ENCODE measurements at places on chromosomes 1 and 21. TPM values are rescaled to one million over a fixed set of nuclear protein-coding genes. Genes with fewer than 3 reads are reported as not detected.
A peak's percentile ranks its signal among the peaks of the same experiment; 100 is the strongest.

DNA sequence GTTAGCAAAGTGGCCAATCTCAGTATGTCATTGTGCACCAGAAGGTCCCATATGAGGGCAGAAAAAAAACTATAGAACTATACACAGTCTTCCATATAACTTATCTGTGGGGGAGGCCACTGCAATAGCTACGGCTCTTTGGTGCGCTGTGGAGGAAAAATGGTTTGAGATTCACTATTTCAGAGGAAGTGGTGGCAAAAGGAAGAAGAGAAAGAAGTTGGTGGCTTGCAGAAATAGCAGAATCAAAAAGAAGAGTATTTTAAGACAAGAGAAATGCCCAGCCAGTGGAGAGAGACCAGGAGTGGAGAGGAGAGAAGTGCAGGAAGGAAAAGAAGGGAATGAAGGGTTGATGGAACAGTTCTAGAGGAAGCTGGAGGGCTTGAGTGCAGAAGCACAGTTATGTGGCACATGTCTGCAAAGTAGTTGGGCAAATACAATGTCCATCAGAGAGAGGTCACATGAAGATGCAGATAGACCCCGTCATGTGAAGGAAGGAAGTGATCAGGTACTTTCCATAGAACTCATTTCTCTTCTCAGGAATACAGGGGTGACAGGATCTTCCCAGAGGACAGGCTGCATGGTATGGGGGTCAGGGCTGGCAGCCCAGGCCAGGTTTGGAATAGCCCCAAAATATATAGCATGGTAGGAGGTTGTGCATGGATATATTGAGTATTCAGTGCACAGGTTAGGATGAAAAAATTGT lies 64.6 kb downstream of the RUNX1 start:
- DNase-seq: no peak

GRCh38 chr1:203086992-203087763 lies 1.4 kb upstream of the MYOG start:
- no peak for DNase-seq

- DNase-seq: no peak
Observed at GRCh38 chr1:98675282-98675681, 13.8 kb downstream of the SNX7 start.

DNA sequence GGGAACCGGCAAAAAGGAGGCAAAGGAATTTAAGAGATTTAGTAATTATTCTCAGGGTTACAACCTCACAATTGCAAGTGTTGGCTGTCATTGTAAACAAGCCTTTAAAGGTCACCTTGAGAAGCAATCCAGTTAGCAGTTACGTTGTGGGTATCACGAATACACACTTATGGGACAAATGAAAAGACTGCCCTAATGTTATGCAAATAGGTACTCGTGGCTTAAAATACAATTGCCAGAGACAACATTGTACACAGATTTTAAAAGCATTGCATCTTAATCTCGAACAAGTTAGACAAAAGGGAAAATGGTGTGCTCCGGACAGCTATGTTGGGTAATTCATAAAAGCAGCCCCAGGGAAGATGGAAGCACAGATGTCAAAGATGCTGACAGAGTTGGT lies 120.5 kb upstream of the ZC3H12A start:
- no peak for DNase-seq

DNA sequence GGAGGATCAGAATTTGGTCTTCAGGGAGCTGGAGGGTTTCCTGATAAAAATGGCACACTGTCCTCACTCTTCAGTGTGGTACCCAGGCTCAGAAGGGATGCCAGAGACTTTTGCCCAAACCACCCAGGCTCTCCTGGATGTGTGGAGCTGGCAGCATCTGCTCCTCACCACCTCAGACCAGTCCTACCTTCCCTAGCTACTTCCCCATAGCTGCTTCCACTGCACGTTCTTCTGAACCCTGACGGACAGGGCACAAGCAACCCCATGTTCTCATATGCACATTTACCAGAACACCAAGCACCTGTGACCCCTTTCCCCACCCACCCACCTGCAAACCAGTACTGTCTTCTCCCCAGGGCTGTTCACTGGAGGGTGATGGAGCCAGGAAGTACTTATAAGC lies 4.7 kb downstream of the ADAR start:
- no peak for DNase-seq

DNA sequence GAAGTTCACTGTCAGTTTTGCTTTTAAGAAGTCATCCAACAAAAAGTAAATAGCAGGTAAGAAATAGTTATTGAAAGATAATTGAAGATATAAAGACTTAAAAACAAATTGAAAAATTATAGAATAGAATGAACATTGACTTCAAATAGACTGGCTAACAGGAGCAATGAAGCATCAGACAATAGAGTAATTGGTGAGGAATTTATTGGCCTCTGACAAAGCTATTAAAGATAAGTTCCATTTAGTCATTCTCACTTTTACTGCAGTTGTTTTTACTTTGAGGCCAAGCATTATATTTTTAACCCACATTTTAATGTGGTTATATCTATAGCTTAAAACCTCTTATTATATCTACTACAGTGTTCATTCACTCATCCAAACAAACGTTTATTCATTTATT lies 228.8 kb upstream of the ADGRL2 start:
- no peak for DNase-seq

DNA sequence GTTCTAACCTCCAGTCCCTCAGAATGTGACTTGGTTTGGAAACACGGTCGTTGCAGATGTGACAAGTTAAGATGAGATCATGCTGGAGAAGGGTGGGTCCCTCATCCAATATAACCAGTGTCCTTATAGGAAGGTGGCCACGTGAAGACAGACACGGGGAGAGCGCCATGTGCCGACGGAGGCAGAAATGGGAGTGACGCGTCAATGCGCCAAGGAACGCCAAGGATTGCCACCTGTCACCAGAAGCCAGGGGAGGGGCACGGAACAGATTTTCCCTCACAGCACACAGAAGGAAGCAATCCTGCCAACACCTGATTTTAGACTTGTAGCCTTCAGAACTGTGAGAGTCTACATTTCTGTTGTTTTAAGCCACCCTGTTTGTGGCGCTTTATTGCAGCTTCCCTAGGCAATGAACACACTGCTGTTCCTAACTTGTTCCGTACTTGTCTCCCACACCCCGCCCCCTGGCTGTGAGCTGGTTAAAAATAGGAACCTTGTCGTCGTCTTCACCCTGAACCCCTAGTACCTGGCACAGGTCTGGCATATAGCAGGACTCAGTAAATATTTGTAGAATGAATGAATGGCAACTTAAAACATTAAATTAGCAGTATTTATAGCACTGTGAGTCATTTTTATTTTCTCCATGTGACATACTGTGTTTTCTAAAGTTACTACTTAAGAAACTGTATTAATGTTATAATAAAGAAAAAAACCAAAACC lies 14.2 kb downstream of the RIMS3 start:
- no peak for DNase-seq

- DNase-seq: peak; percentile 53
Observed at GRCh38 chr1:156748670-156749418, 2.6 kb downstream of the HDGF start.

- no peak for DNase-seq
Observed at GRCh38 chr21:38774152-38774551, 31.6 kb upstream of the ETS2 start.

DNA sequence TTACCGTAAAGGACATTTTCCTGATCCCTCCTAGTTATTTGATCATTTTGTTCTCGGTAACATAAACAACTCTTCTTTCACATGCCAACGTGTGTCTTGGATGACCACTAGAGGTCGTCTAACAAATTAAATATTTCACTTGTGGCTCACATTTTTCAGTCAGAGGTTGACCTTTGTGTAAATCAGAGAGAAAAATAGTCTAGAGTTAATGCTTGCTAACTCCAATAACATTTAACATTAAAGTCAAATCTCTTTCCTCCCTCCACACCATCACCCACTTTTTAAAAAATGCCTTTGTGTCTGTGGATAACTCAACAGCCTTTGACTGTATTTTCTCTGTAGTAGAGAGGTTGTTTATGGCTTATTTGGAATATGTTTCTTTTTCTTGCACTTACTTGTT lies 220.5 kb upstream of the B3GALT2 start:
- no peak for DNase-seq

- no peak for DNase-seq
Observed at GRCh38 chr1:21397813-21398188, 42.1 kb upstream of the NBPF3 start.

DNA sequence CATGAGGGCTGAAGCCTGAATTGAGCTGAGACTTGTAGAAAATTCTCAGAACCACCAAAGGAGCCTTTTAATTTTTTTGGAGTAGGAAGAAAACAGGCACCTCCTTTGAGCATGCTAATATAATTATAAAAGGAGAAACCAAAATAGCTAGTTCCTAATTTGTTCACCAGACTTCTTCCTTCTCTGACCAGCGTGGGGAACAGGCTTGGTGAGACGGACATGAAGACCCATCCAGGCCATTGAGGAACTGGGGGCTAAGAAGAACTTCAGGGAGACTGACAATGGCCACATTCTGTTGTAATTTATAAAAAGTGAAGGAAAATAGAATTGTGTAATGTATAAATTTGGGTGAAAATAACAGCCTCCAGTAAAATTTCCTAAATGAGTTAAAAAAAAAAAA lies 62.6 kb downstream of the MAN1C1 start:
- no peak for DNase-seq

DNA sequence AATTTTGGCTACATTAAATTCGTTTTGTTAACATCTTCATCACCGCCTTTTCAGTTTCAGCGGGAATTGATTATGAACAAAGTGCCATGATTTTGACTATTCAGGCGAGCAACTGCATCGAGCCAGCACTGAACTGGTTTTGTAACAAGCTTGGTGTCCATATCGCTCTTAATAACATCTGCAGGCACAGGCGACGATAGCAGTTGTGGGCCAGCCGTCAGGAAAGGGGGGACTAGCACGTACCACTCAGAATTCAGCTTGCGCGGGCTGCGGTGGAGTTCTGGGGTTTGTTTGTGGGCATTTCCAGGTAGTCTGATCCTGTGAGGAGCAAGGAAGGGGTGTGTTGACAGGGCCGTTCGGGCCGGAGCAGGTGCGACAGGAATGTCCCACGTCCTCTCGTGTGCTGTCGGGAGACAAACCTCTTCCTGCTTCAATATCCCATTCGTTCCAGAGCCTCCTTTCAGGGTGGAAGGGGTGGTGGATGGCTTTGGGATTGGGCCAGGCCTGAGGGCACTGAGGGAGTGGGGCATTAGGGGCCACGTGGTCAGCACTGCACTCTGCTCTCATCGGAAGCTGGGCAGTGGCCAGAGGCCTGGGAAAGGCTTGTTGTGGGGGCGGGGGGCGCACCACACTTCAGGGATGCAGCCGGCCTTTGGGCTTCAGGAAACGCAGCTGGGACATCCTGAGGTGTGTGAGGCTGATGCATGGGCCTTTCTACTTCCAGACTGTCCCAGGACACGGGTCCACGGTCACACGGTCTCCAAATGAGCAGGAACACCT lies 39.1 kb downstream of the SKI start:
- peak; percentile 23 for DNase-seq

DNA sequence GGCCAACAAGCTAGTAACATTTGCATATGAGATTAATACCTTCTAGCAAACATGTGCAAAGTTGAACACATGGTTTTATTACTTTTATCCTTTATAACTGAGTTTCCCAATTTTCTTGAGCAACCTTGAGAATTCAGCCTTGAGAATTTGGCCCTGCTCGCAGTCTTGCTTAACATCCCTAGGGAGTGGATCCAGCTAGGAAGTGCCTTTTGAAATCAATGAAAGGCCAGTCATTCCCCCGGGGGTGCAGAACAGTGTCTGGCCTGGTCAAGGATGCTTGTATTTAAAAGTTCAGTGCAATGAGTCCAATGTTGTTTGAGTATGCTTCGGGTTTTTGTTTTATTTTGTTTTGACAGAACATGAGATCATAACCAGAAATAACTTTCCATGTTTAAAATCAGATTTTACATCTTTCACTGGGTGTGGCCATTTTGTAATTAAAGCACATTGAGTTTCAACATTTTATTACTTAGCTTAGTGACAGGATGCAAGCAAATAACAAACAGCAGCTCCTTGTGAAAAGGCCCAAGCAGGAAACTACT lies 16.7 kb downstream of the PALMD start:
- peak; percentile 65 for DNase-seq

DNA sequence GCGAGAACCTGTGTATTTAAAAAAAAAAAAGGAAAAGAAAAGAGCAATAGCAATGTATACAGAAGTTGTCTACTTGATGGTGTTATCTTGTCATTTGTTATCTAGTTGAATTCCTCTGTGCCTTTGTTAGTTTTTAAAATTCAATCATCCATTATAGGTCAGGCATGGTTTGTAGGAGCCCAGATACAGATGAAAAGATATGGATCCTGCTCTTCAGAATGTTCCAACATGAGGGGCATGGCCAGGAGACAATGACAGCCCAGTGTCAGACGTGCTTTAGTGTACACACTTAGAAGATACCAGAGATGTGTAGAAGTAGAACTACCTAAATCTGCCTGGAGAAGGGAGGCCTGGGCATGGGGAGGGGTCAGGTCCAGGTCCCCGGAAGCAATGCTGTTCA lies 16.6 kb downstream of the MTARC2 start:
- DNase-seq: no peak

DNA sequence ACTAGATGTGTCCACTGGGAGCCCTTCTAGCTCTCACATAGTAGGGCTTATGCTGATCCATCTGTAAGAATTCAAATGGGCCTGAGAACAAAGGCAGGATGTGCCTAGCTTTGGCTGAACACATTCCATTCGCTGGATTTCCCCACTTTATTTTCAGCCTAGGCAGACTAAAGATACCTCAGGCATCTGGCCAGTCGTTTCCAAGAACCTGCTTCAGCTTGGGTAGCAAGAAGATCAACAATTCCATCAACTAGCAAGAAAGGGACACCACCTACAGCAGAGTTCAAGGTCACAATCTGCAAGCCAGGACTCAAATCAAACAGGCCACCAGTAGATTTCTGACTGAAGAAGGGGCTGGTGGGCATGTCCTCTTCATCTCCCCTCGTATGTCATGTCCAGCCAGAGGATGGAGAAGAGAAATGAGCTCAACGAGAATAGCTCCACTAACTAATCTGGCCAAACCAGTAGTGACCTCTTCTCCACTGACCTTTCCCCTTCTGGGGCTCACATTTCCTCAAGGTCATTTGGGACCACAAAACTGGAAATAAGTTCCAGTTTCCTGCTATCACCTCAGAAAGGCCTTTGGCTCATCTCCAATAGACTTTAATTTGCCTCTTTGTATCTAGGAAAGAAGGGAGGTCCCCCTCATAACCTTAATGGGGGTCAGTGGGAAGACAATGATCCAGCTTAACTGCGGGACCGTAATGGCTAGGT lies 14.2 kb downstream of the TXNIP start:
- DNase-seq: no peak

GRCh38 chr1:74857676-74858075 lies 124.7 kb downstream of the TYW3 start:
- no peak for DNase-seq

DNA sequence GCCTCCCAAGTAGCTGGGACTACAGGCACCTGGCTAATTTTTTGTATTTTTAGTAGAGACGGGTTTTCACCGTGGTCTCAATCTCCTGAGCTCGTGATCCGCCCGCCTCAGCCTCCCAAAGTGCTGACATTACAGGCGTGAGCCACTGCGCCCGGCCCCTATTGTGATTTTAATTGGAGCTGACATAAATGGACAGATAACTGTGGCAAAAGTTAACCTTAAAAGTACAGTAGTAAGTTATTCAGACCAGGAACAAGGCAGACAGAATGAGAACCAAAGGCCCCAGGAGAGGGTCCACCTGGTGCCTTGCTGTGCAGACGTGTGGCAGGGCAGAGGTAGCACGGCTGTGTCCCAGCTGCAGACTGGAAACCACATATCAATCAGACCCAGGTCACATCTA lies 11.0 kb downstream of the TMEM201 start:
- no peak for DNase-seq

GRCh38 chr1:94876362-94876761 lies 50.5 kb downstream of the CNN3 start:
- no peak for DNase-seq

Gene NCAM2
- polyA plus RNA-seq: 0.59 TPM

Gene RXFP4
- 0.04 TPM for polyA plus RNA-seq

Gene LCE6A
- not detected for polyA plus RNA-seq

Gene CTSE
- 0.01 TPM for polyA plus RNA-seq

Gene TMEM63A
- 10.4 TPM for polyA plus RNA-seq

All from heart right ventricle (tissue), 16 donors.